Smooth muscle cell of bladder (primary cell): ENCODE measurements at places on chromosomes 12 and 14. TPM values are rescaled to one million over a fixed set of nuclear protein-coding genes. Genes with fewer than 3 reads are reported as not detected.

The ANKS1B gene
- 0.37 and 0.43 TPM in 2 replicates for total RNA-seq

The RTN1 gene
- total RNA-seq, result 1.6 and 2.7 TPM in 2 replicates

The USP15 gene
- total RNA-seq, result 67.0 and 68.7 TPM in 2 replicates

The CMKLR1 gene
- total RNA-seq, result 0.09 and 0.14 TPM in 2 replicates

The PRB4 gene
- not detected in 2 replicates for total RNA-seq

The PTCSC3 gene
- total RNA-seq, result not detected in 2 replicates

The DDN gene
- total RNA-seq, result under 0.01 and 0.18 TPM in 2 replicates

The CAPZA3 gene
- 0.14 TPM in 1 of 2 replicates, not detected in the other for total RNA-seq

The SYCP3 gene
- 0.14 and 0.46 TPM in 2 replicates for total RNA-seq

The ESR2 gene
- total RNA-seq, result under 0.01 and 0.09 TPM in 2 replicates

The RHEBL1 gene
- total RNA-seq, result 0.28 TPM in 1 of 2 replicates, not detected in the other

The HHIPL1 gene
- 4.4 and 7.9 TPM in 2 replicates for total RNA-seq

The FITM1 gene
- total RNA-seq, result under 0.01 TPM in 1 of 2 replicates, not detected in the other

The RPS6KL1 gene
- 0.28 and 0.46 TPM in 2 replicates for total RNA-seq

The ZC2HC1C gene
- total RNA-seq, result 0.57 and 1.1 TPM in 2 replicates

The EAPP gene
- 51.4 and 63.9 TPM in 2 replicates for total RNA-seq

The NABP2 gene
- total RNA-seq, result 21.9 and 22.6 TPM in 2 replicates

The DDX23 gene
- 79.4 and 91.2 TPM in 2 replicates for total RNA-seq

The A2M gene
- total RNA-seq, result 10.8 and 12.1 TPM in 2 replicates

The GPR65 gene
- under 0.01 and 0.28 TPM in 2 replicates for total RNA-seq

The TEX52 gene
- not detected in 2 replicates for total RNA-seq
